Omental fat pad (tissue), 4 donors: ENCODE measurements at places on chromosomes 6 and 20. TPM values are rescaled to one million over a fixed set of nuclear protein-coding genes. Genes with fewer than 3 reads are reported as not detected.

DNA sequence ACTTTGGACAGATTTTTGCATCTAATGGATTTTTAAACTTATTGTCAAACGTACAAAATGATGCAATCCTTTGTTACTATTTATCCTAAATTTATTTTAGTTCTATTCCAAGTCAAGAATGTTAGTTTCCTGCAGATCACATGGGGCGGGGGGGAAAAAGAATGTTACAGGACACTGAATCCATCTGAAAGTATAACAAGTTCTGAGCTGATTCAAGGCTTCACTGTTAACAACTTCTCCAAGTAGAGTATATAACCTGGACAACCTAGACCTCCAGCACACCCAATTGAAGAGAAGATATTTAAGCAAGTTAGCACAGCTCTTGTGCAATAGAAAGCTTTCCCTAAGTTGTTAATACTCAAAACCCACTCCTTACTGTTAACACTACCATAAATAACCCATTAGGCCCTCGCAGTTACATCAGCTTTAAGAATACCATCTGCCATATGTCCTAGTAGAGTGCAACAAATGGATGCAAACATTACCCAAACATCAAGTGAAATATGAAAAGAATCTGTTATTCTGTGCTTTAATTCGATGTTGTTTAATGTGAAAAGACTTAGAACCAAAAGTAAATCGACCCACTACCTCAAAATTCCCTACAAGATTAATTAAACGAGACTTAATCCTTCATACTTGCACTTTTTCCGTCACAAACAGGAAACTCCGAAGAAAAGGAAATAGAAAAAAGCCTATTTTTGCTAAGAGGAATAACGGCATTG, 1.3 kb downstream of the SEC63 start:
- DNase-seq: no peak

Gene COL21A1
- 2.5 TPM for total RNA-seq

GRCh38 chr6:52317841-52318581, 33.5 kb upstream of the MCM3 start:
- no peak for DNase-seq

DNA sequence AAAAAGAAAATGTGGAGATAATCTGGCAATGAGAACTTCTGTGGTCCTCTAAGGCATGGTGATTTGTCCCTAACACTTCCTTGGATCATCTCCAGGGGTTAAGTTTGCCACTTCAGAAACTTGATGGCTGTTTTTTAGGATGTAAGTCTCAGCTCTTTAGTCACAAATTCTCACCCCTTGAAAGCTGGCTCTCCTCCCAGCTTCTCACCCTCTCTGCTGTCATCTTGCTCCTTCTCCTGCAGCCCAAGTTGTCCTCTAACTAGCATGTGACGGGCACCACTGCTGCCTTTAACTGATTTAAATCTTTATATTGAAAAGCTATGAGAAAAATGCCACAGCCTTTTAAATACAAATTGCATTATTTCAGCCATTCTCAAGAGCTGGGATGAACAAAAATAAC, 107.8 kb downstream of the MAP3K5 start:
- DNase-seq: no peak

Gene GABRR1
- not detected for total RNA-seq

Gene ENPP1
- 16.8 TPM for total RNA-seq

Gene NKX2-2
- total RNA-seq: not detected

DNA sequence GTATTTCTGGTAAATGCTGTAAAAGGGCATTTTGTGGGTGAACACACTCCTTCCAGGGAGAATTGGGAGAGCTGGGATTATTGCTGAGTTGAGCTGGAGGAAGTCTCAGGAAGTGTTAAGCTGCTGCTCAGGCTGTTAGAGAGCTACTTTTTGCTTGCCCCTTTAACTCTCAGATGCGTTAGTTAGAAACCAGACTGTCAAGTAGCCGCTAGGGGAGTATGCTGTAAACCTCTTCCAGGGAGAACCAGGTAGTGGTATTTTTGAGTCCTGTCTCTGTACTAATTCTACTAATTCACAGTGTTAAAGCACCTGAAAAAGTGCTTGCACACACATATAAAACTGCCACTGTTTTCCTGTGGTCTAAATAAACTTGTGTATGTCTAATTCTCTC, 6.6 kb upstream of the GFRAL start:
- DNase-seq: no peak

GRCh38 chr20:54433636-54434035, 41.8 kb upstream of the DOK5 start:
- no peak for DNase-seq

DNA sequence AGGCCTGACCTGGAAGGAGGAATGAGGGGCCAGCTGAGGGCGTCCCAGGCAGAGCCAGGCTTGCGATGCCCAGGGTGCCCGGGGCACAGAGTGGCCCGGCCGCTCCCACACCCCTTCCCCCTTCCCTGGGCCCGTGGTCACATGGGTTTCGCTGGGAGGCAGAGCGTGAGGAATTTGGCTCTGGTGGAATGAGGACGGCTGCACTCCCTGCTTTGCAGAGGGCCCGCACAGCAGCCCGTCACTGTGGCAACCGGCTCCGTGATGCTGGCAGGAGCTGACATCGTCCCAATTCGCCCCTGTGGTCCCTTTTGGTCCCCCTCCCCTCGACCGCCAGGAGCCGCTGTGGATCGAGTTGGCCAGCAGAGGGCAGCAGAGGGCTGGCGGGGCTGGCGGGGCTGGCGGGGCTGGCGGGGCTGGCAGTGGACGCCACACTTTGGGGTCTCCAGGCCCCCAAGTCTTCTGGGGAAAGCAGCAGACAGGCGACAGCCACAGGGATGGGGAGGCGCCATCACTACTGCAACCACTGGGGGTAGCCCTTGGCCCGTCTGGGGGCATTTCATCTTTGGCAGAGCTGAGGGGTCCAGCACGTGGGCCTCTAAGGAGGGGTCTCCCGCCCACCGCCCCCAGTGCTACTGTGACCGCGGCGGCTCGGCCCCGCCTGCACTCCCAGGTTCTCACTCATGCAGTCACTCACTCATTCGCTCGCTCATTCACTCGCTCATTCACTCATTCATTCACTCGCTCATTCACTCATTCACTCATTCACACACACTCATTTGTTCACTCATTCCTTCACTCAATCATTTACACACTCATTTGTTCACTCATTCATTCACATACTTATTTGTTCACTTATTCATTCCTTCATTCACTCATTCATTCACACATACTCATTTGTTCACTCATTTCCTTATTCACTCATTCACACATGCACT, 49.7 kb upstream of the BHLHE23 start:
- DNase-seq: no peak

DNA sequence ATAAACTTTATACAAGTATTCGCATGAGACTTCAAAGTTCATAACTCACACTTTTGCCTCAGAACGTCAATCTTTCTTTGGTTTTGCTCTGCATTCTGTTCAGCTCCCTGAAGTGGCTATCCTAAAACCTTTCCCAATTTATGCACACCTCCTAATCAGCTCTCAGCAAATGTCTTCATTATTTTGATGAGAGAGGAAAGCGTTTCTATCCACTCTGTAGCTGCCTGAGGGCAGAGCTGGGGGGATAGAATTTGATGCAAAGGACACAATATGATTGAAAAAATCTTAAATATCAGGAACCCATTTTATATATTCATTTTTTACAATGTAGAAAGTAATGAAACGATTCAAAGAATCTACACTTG, 66.8 kb downstream of the MOXD1 start:
- DNase-seq: no peak

DNA sequence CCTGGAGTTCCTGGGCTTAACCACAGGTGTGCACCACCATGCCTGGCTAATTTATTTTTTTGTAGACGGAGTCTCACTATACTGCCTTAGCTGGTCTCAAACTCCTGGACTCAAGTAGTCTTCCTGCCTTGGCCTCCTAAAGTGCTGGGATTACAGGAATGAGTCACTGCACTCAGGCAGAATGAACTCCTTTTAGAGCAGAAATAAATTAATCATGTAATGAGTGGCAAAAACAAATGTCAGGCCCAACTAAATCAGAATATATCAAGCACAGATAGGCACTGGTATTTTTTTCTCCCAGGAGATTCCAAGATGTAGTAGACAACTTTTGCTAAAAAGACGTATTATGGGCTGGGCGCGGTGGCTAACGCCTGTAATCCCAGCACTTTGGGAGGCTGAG, 2.6 kb downstream of the RPS10 start:
- DNase-seq: no peak

DNA sequence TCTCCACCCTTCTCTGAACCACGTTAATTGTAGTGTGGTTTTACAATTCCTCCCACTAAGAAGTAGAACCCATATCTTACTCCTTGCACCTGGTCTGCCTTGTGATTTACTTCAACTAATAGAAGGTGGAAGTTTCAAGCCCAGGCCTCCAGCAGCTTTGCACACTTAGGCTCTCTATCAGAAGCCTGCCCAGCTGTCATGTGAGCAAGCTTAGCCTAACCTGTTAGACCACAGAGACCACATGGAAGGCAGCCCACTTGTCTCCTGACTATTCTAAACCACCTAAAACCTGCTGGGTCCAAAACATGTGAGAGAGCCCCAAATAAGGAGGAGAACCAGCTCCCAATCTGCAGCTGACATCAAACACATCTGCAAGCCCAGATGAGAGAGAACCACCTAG, 127.6 kb upstream of the BTBD3 start:
- DNase-seq: no peak

Gene ELOVL2
- 0.79 TPM for total RNA-seq

- DNase-seq: no peak
Observed at GRCh38 chr6:151387175-151387970, 4.0 kb downstream of the ZBTB2 start.

Gene NNAT
- 44.4 TPM for total RNA-seq

DNA sequence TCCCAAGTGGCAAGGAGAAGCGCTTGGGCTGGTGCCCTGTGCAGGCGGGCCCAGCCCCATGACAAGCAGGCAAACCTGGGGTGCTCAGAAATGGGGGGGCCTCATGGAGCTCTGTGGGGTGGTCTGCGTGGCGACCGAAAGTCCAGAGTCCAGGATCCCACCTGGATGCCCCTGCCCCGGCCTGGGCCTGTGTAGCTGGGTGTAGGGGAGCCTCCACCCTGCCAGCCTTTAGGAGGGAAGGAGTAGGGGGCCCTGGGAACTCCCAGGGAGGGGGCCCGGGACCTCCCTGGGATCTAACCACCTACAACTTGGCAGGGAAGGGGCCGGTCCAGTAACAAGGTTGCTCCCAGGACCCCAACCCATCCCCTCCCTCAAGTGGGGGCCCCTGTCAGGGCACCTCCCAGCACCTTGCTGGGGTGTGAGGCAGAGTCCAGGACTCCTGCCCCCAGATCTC, 4.5 kb upstream of the LAMA5 start:
- DNase-seq: no peak

- no peak for DNase-seq
Observed at GRCh38 chr6:106773996-106774629, 144.7 kb downstream of the QRSL1 start.

DNA sequence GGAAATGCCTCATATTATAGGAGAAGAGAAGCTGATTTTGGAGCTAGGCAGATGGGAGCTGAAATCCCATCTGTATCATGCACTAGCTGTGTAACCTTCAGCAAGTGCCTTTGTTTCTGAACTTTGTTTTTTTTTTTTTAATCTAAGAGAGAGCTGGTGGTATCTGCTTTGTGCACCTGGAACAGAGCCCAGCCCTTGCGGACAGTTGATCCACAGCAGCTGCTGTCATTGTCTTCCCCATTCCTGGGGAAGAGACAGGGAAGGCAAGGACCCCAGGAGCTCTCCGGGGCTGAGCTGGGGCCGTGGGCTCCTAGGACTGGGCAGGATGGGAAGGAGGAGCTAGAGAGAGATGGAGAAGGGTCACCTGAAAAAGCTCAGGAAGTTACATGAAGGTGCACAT, 92.1 kb downstream of the SYNJ2 start:
- DNase-seq: no peak

Gene LPIN3
- total RNA-seq: 51.2 TPM

Gene PROCR
- total RNA-seq: 164 TPM

DNA sequence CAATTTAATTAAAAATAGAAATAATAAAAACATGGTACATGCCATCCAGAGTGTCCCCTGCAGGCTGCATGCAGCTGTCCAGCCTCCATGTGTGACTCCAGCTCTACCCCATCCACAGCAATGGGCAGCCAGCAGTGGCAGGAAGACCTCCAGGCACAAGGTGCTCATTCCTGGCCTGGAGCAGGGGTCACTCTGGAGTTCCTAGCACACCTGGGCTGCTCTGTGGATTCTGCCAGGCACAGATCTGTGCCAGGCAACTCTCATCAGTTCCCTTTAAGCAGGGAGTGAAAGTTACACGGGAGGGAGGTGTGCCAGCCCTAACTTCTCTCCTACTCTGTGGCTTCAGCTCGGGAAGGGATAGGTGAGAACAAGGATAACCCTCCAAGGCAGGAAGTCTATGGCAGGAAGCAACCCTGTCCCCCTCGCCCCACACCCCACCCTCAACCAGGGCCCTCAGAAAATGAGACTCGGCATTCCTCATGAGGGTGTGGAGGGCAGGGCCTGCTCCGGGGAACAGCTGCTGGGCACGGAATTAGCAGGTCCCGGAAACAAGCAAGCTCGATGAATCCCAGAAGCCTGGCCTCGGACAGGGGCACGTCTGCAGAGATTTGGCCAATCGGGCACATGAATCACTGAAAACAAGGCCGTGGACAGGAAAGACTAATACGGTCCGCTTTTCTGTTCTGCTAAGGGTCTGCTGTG, 10.0 kb downstream of the JPH2 start:
- DNase-seq: no peak

GRCh38 chr6:102749210-102749971, 1355.9 kb downstream of the GRIK2 start:
- DNase-seq: no peak
